Endothelial cell (in vitro differentiated cells): ENCODE measurements at places on chromosomes 5 and 9.

GRCh38 chr5:65620021-65620420 lies 4.1 kb downstream of the TRIM23 start:
- DNase-seq: no peak
- no peak overlapping the region for H3K4me3 ChIP-seq
- peaks cover 4% of the 10 kb centered on the region for H3K27me3 ChIP-seq
- H3K36me3 ChIP-seq: no peaks in the 10 kb centered on the region
- no peak overlapping the region for H3K27ac ChIP-seq
- peaks cover 6% of the 10 kb centered on the region for H3K4me1 ChIP-seq

GRCh38 chr9:137236936-137237421 lies 4.1 kb upstream of the TUBB4B start:
- H3K4me1 ChIP-seq: peaks cover 3% of the 10 kb centered on the region
- no peak overlapping the region for H3K27ac ChIP-seq
- H3K27me3 ChIP-seq: peaks cover 8% of the 10 kb centered on the region
- H3K4me3 ChIP-seq: no peak overlapping the region
- peaks cover 3% of the 10 kb centered on the region for H3K36me3 ChIP-seq
- no peak for DNase-seq

DNA sequence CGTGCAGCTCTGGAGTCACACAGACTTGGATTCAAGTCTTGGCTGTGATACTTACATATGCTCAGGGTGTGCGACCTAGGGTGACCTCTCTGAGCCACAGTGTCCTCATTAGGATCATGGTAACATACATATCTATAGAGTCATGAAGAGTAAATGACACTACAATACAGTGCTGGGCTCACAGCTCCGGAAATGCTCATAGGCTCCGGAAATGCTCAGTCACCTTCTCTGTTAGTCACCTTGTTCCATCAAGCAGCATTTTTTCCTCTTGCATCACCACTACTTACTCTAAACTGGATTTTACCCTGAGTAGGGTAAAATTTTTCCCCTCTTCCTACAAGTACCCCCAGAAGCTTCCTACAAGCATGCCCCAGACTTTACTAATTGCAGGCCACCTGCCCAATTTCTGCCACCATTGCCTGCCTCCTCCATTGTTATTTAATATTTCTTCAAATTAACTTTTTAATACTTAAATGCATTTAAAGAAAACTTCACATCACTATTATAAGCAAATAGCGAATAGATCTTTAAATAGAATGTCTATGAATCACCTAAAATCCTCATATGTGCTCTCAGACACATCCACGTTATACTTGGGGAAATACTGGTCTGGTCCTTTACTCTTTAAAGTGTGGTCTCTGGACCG lies 147.6 kb upstream of the SPRY4 start:
- H3K4me1 ChIP-seq: peaks cover 21% of the 10 kb centered on the region
- H3K27ac ChIP-seq: no peak overlapping the region
- H3K27me3 ChIP-seq: no peaks in the 10 kb centered on the region
- H3K36me3 ChIP-seq: peaks cover 1% of the 10 kb centered on the region
- no peak overlapping the region for H3K4me3 ChIP-seq
- DNase-seq: no peak

- peaks cover 7% of the 10 kb centered on the region for H3K4me1 ChIP-seq
- peaks cover 2% of the 10 kb centered on the region for H3K27me3 ChIP-seq
- no peaks in the 10 kb centered on the region for H3K36me3 ChIP-seq
- no peak overlapping the region for H3K27ac ChIP-seq
- H3K4me3 ChIP-seq: peak overlapping the region; percentile 90
- DNase-seq: peak; percentile 11
Observed at GRCh38 chr9:125889112-125889475, 141.9 kb downstream of the PBX3 start.

GRCh38 chr9:133607381-133607780 lies 1.8 kb downstream of the FAM163B start:
- no peak overlapping the region for H3K4me3 ChIP-seq
- no peaks in the 10 kb centered on the region for H3K36me3 ChIP-seq
- no peak overlapping the region for H3K27ac ChIP-seq
- DNase-seq: no peak
- H3K4me1 ChIP-seq: peaks cover 9% of the 10 kb centered on the region
